ENCODE measurements at places on chromosomes 6 and 20. TPM values are rescaled to one million over a fixed set of nuclear protein-coding genes. Genes with fewer than 3 reads are reported as not detected.
A peak's percentile ranks its signal among the peaks of the same experiment; 100 is the strongest.

DNA sequence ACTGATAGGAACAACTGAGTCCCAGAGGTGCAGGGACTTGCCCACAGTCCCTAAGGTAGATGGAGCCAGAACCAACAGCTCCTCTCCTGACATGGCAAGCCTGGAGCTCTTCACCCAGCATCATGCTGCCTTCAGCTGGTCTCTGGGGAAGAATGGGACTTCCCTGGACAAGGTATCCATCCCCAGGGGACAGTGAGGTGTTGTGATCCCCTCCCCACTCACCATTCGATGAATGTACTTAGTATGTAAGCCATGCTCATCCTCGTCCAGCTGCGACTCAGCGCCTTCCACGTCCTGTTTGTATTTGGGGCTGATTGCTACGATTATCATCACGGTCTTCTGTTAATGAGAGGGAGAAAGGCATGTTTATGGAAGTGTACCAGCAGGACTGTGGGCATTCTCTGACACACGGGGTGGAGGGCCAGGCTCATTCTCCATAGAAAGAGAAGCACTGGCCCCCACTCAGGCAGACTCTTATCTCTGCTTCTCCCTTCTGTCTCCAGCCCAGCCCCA is 39.4 kb downstream of the TRAF3IP2 start:
- no peak for DNase-seq

- DNase-seq: no peak
These were observed 406.4 kb upstream of the PLCB4 start for GRCh38 chr20:8662433-8662954.

- DNase-seq: no peak
These were observed 1.3 kb downstream of the RGS19 start for GRCh38 chr20:64077876-64078551.

- DNase-seq: no peak
These were observed 167.4 kb upstream of the OLIG3 start for GRCh38 chr6:137661601-137662000.

GRCh38 chr6:118810420-118811027 is 83.4 kb upstream of the ASF1A start:
- no peak for DNase-seq

DNA sequence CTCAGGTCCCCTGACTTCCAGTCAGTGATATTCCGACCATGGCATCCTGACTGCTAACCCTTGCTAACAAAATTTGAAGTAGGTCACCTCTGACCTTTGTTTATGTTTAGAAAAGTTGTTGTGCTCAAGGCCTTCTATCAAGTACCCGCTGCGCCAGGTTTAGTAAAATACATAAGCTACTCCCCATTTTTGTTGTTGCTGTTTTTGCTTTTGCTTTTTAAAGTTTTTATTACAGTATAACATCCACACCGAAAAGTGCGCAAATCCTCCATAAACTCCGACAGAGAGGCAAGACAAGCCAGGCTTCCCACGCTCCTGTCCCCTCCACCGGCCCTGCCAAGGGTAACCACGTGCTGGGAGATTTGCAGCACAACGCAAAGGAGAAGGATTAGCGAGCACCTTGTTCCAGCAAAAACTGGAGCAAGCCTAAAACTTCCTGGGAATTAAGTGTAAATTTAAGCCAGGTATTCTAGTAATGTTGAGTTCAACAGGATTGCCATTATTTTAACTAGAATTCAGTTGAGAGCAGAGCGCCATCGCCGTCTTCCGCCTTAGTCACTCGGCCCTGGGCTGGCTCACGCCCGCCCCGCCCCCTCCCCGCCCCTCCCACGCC is 17.8 kb upstream of the HMGN4 start:
- DNase-seq: peak; percentile 22

GRCh38 chr6:155604991-155605390 is 149.4 kb upstream of the NOX3 start:
- DNase-seq: no peak

GRCh38 chr6:64553249-64553786 is 917.7 kb downstream of the PHF3 start:
- no peak for DNase-seq

GRCh38 chr6:112029045-112029822 is 24.7 kb upstream of the CCN6 start:
- DNase-seq: no peak

- no peak for DNase-seq
These were observed 100.3 kb downstream of the TMEM242 start for GRCh38 chr6:157223021-157223430.

DNA sequence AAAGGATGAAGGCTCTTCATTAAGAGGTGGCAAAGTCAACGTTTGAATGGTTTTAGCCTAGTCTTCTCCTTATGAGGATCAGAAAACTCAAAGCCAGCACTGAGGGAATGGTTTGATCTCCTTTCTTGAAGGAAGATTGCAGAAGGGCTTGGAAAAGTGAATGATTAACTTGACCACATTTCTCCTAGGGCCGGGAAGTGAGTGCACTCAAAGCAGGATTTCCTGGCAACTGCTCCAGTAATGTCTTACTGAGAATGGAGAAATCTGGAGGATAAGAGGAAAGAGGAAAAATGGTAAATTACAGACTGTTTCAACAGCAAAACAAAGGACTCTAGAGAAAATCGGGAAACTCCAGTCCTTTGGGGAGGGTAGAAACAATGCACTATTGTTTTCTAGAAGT is 189.0 kb upstream of the FOXA2 start:
- DNase-seq: no peak

DNA sequence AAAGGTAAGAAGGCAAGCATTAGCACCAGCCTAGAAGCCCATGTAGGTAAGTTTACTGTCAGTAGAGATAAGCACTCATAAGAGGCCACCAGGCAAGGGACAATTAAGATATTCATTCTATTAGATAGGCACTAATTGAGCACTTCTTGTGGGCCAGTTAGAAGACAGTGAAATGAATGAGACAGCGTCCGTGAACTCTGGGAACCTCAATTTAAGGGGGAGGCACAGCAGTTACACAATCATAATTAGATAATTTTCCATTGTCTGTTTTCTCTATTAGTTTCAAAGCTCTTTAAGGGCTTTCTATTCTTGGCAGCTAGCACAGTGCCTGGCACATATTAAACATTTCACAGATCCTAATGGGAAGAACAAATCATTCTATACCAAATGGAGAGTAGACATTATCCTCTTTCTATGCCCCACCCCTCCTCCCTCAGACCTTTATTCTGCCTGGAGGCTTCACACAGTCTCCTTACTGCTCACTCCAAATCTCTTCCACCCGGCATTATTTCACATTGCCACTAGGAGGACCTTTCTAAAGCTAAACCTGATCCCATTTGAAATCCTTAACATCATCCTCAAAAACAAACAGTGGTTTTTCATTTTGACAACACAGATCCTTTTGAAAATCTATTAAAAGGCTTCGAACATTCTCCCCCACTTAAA is 529.6 kb downstream of the ADGRB3 start:
- DNase-seq: no peak

GRCh38 chr6:51472745-51473487 is 614.5 kb downstream of the PKHD1 start:
- DNase-seq: peak; percentile 89

DNA sequence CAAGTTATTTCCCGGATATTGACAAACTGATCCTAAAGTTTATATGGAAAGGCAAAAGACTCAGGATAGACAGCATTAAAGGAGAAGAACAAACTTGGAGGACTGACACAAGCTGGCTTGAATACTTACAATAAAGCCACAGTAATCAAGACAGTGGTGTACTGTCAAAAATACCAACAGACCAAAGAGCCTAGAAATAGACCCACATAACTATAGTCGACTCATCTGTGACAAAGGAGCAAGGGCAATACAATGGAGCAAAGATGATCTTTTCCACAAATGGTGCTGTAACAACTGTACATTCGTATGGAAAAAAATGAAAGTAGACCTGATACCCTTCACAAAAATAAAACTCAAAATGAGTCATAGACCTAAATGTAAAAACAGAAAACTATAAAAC is 46.0 kb downstream of the ABHD12 start:
- no peak for DNase-seq

DNA sequence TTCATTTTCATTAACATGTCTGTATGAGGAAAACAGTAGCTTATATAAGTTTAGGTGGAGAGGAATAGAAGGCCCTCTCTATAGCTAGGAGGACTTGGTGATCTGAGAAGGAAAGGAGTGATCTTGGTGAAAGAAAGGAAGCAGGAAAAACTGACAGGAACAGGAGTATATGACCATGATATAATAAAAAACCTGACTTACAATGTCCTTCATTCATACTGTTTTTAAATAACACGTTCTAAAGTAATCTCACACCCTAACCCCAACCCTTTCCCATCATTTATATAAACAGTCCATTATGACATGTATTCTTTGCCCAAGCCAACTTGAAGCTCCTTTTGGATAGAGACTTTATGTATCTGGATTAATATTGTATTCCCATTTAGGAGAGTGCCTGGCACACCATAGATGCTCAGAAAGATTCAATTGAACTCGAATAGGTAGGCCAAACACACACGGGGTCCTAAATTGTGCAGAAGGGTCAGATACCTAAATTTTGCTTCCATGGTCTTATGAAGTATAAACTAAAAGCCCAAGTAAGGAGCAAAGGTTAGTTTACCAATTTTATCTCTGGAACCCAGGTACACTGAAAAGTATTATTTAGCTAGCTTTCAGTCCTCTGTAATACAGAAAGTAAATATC is 75.9 kb downstream of the OR2B2 start:
- no peak for DNase-seq

CITED2 gene
- 7.9 TPM for polyA plus RNA-seq

IL20RA gene
- 0.75 TPM for polyA plus RNA-seq

LPA gene
- not detected for polyA plus RNA-seq

CLDN20 gene
- not detected for polyA plus RNA-seq

RRAGD gene
- polyA plus RNA-seq: 0.04 TPM

CST5 gene
- not detected for polyA plus RNA-seq

GOPC gene
- 8.6 TPM for polyA plus RNA-seq

EMILIN3 gene
- 0.03 TPM for polyA plus RNA-seq

PKIB gene
- 0.94 TPM for polyA plus RNA-seq

IL17A gene
- polyA plus RNA-seq: not detected

SSTR4 gene
- polyA plus RNA-seq: not detected

MOG gene
- not detected for polyA plus RNA-seq

DEFB116 gene
- not detected for polyA plus RNA-seq

FOXQ1 gene
- polyA plus RNA-seq: 2.6 TPM

EZR gene
- polyA plus RNA-seq: 100 TPM
